ENCODE measurements at places on chromosomes 2 and 18.

- no peak for DNase-seq
Measured at GRCh38 chr2:56531668-56532420, 348.1 kb downstream of the CCDC85A start.

GRCh38 chr2:60552078-60552850, 1.2 kb downstream of the BCL11A start:
- DNase-seq = no peak

- DNase-seq = no peak
Measured at GRCh38 chr2:102126660-102127059, 15.9 kb upstream of the IL1R1 start.

DNA sequence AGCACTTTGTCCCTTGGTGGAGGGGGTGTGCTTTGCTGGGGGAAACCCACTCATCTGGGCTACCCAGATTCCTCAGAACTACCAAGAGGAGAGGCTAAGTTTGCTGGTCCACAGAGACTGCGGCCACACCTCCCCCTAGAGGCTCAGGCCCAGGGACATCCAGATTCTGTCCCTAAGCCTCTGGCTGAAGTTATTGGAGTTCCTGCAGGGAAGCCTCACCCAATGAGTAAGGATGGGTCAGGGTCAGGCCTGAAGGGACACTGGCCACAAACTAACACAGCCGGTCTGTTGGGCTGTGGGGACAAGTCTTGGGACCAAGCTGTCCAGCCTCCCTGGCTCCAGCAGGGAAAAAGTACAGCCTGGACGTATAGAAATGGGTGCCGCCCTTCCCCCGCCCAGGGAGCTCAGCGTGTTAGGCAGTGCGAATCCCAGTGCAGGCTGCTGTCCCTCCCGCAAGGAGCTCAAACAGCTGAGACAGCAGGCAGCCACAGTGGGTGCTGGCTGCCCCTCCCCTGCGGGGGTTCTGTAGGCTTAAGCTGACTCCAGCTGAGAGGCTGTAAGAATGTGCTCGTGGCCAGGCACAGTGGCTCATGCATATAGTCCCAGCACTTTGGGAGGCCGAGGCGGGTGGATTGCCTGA, 86.9 kb upstream of the ARL5A start:
- no peak for DNase-seq

- no peak for DNase-seq
Measured at GRCh38 chr2:95314598-95314963, 17.4 kb downstream of the KCNIP3 start.

GRCh38 chr2:181231886-181232621, 225.1 kb upstream of the ITGA4 start:
- no peak for DNase-seq

- no peak for DNase-seq
Measured at GRCh38 chr2:238939074-238939473, 91.2 kb downstream of the TWIST2 start.

- DNase-seq = no peak
Measured at GRCh38 chr18:79485788-79486355, 90.1 kb downstream of the NFATC1 start.
